Activated CD4-positive, alpha-beta T cell treated with anti-CD3 and anti-CD28 coated beads for 24 hours (primary cell): ENCODE measurements at places on chromosomes 4 and X.
A peak's percentile ranks its signal among the peaks of the same experiment; 100 is the strongest.

DNA sequence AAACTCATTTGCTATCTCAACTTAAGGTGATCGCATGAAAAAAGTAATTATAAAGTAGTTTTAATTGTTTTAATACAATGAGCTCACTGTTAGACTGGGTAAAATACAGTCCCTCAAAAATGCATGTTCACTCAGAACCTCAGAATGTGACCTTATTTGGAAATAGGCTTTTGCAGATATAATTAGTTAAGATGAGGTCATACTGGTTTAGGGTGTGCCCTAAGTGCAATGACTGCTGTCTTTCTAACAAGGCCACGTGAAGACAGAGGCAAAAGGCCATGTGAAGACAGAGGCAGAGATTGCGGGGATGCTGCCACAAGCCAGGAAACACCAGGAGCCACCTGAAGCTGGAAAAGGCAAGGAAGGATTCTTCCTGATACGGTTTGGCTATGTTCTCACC is 262.1 kb downstream of the NKX6-1 start:
- no peak for DNase-seq

- no peak for DNase-seq
These were observed at the start of gene PABPC5 for GRCh38 chrX:91434351-91435168. TSS of gene PABPC5 (plus strand) at chrX:91434839. CDS start at chrX:91435578, 739 bp downstream.

DNA sequence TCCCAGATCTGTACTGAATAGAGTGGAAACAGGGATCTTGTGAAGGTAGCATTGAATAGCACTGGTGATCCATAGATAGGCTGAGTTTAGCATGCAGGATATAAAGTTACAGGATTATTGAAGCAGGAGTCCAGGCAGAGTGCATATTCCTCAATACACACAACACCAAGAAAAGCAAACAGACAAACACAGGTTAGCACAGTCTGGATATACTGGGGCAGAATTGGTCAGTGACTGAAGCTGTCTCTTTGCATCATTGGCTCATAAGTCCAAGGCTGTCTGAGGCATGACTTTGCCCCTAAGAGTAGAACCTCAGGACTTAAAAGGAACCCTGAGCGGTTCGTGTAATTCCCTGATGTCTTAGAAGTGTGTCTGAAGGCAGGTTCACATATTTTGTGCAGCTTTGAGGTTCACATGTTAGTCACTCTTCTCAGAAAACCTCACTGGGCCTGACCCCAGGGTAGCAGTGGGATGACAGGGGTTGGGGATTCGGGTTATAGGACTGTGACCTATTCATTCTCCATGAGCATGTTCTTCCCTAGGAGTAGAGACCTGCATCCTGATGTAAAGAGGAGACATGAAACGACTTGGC is 134.6 kb downstream of the AASDH start:
- DNase-seq = no peak

GRCh38 chr4:1082215-1083182 is 30.9 kb downstream of the RNF212 start:
- no peak for DNase-seq

- no peak for DNase-seq
These were observed 592.5 kb downstream of the PCDH18 start for GRCh38 chr4:136939781-136940180.

DNA sequence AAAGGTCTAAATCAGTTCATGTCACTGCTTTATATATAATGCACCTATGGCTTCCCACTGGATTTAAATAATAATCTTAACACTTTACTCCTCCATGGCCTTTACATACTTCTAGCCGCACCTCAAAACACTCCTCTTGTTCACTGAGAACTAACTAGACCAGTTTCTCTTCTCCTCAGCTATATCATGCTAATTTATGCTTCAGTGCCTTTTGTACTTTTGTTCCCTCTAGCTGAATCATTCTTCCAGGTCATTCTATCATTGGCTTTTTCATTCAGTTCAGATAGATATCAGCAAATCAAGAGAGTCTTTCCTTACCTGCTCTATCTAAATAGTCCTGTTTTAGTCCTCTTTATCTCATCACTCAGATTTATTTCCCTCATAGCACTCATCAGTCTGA is 64.2 kb downstream of the TET2 start:
- DNase-seq = no peak

DNA sequence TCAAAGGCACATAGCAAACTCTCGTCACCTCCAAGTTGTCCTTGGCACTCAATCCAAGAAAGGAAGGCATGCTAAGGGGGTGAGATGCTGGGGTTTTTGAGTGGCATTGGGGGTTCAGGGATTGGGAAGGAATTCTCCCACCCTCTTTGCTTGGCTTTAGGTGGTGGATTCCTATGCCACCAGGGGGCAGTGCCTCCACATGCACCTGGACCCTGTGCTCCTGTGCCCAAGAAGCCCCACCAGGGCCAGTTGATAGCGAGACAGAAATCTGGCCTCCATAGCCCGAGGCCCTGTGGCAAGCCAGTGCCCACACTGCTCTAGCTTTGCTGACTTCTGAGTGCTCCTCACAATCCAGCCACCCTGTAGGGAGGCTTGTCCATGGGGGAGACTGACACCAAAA is 2.0 kb upstream of the FATE1 start:
- DNase-seq = peak; percentile 6

DNA sequence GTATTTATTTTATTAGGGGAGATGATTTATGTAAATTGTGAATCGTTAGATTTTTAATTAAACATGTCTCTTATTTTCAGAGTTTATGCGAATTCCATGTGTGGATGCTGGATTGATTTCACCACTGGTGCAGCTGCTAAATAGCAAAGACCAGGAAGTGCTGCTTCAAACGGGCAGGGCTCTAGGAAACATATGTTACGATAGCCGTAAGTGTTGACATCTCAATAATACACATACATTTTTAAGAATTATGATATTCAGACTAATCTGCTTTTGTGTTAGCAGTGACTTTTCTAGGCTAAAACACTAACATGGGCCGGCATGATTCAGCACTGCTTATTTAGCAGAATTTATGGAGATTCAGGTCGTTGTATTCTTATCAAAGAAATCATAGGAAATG is 91.2 kb downstream of the RAP1GDS1 start:
- DNase-seq = no peak

DNA sequence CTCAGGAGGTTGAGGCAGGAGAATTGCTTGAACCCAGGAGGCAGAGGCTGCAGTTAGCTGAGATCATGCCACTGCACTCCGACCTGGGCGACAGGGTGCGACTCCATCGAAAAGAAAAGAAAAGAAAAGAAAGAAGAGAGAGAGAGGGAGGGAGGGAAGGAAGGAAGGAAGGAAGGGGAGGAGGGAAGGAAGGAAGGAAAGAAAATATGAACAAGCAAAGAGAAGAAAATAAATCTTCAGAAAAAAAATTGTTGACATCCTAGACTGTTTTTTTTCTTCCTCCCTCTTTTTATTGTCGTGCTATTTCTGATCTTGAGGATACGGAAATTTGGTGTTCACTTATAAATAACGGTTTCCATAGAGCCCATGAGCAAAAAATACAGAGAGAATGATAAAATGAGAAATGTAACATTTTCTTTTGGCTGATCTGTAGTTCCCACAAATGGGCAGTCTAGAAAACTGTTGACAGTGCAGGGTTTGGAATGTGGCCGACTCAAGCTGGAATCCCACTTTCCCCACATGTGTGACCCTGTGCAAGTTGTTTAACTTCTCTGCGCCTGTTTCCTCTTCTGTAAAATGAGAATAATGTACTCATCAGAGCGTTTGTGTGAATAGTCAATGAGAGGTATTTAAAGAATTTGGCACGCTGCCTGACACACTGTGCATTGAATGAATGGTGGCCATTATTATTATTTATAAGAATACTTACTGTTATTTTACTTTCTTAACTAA is 19.4 kb downstream of the SORBS2 start:
- no peak for DNase-seq

DNA sequence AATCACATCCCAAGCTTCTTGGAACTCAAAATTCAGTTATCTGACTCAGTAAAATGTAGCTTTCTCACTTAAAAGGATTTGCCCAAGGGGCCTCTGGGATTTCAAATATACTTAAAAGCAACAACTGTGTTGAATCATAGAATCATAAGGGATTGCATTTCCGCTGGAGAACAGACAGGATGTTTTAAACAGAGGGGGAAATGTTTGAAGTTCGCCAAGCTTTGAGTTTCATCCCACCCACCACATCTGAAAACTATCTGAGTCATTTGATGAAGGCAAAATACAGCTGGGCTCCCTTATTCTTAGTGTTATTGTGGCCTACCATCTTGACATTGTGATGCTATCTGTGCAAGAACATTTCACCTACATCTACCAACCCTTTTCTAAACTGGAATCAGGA is 73.5 kb downstream of the PPP1R2C start:
- no peak for DNase-seq

DNA sequence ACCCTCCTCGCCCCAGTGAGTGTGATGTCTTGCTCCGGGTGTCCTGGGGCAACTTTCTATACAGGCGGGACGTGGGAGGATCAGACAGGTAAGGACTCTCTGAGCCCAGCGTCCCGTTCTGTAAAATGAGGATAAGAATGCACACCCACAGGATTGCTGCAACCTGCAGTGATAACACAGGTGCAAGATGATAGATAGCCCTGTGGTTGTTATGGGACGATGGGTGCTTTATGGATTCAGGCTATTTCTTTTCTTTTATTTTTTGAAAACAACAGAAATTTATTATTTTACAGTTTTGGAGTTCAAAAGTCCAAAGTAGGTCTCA is 28.6 kb downstream of the BEX3 start:
- no peak for DNase-seq

DNA sequence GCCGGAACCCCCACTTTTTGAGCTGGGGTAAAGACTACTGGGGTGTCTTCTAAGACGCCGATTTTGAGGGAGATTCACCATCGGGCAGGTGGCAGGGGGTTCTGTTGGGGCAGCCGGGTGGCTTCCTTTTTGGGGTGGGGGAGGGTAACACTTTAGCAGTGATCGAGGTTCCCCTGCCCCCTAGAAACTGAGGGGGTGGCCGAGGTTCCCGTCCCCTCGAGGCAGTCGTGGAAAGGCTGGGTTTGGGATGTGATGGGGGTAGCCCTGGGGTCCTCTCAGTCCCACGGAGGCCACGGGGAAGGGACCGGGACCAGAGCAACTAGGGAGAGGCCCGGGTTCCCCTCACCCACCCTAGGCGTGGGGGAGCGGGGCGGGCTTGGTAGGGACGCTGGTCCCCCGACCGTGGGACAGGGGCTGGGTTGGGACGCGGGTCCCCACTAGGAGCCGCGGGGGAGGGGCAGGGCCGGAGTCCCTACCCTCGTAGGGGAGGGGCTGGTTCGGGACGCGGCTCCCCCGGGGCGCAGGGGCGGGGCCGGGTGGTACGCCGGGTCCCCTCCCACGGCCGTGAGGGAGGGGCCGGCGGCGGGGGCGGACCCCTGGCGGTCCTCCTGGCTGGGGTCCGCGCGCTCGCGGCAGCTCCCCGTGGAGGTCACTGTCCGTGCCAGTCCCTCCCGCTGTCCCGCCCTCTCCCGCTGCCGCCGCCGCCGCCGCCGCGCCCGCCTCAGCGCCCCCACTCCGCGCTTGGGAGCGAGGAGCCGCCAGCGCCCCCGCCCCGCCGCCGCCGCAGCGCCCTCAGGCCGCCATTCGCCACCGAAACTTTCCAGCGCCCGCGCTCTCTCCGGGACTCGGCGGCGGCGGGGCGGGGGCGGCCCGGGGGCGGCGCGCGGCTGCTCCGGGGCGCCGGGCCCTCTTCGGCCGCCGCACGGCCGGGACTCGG is at the start of gene TBL1X:
TSS of gene TBL1X (plus strand) at position 624 of the 937 bp plus-strand sequence. CDS start 188,529 bp downstream, outside the sequence.
- peak; percentile 12 for DNase-seq
